ENCODE measurements at places on chromosomes 4 and X.
A peak's percentile ranks its signal among the peaks of the same experiment; 100 is the strongest.

DNA sequence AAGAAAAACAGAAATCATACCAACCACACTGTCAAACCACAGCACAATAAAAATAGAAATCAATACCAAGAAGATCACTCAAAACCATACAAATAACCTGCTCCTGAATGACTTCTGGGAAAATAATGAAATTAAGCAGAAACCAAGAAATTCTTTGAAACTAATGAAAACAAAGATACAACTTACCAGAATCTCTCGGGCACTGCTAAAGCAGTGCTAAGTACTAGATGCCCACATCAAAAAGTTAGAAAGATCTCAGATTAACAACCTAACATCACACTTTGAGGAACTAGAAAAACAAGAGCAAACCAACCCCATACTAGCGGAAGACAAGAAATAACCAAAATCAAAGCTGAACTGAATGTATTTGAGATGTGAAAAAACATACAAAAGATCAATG lies 33.2 kb downstream of the AWAT2 start:
- DNase-seq: no peak

DNA sequence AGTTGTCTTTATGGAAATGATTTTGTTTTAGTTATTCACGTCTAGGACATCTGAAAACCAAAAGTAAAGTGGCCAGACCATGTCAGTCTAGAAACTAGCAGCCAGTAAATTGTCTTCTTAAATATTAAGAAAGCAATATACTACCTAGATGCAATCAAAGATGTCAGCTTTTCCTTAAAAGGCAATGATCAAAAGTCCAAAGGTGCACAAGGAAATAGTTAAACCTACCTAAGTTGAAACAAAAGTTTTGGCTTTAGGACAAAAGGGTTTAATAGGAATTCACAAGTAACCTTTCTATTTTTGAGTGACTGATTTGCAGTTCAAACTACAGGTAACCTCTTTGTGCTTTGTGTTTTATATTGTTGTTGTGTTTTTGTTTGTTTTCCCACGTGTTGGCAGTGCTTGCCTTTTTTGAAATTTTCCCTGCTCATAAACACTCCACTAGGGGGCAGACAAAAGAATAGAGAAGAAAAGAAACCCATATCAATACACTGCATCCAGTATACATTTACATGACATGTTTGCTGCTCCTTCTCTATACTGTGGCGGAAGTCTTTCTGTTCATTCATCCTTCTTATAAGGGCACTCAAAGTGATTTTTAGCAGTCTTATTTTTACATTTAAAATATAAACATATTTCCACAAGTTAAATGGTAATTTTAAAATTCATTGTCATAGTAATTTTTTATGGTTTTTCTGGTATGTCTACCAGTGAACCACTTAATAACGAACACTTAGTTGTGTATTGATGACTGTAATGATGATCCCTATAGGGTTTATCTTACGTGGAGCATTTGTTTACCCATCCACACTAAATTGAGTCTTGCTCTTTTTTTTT lies 62.7 kb downstream of the GAB1 start:
- peak; percentile 30 for DNase-seq

DNA sequence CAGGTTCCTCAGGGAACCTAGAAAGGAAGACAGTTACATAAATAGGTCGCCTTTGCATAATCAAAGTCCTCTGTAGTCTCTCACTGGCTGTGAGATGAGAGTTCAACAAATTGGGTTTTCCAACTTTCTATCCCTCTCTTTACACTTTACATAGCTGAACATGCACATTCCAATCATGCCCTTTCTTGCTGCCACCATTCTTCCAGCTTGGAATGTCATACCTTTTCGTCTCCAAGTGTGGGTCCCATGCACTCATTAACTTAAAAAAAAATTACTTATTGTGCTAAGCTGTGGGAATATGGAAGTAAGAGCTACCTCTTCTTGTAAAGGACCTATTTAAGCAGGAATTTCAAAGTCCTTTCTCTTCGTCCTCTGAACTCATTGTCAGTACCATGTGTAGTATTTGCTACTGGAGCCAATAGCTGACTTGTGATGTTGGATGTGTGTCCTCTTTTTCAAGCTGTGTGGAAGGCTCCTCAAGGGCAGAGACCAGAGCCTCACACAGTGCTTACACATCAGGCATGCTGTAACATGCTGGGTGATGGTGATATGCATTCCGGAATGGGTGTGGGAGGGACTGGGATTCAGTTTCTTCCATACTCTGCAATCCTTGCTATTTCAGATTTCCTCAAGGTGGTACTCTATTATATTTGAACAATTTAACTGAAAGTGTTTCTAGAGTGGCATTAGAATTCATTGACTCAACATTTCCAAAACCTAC lies 7.1 kb downstream of the ENOPH1 start:
- peak; percentile 15 for DNase-seq

DNA sequence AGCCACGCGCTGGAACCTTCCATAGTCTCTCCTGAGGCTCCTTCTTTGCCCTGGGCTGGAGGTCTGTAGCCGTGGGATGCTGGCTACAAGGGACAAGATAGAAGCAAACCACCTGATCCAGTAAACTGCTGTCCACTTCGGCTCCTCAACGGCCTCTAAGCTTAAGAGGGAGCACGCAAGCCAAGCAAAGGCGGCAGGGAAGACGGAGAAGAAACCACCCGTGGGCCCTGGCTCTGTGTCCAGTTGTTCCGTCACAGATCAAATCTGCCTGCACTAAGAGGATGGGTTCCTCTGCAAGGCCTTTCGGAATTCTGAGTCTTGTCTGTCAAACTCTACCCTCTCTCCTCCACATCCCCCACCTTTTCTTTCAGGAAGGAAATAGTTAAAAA lies 401 bp upstream of the EDNRA start:
- DNase-seq: no peak

All from fibroblast of skin of right quadriceps (primary cell).